Lung (tissue), 17 donors: ENCODE measurements at places on chromosomes 4 and X. TPM values are rescaled to one million over a fixed set of nuclear protein-coding genes. Genes with fewer than 3 reads are reported as not detected.
A peak's percentile ranks its signal among the peaks of the same experiment; 100 is the strongest.

DNA sequence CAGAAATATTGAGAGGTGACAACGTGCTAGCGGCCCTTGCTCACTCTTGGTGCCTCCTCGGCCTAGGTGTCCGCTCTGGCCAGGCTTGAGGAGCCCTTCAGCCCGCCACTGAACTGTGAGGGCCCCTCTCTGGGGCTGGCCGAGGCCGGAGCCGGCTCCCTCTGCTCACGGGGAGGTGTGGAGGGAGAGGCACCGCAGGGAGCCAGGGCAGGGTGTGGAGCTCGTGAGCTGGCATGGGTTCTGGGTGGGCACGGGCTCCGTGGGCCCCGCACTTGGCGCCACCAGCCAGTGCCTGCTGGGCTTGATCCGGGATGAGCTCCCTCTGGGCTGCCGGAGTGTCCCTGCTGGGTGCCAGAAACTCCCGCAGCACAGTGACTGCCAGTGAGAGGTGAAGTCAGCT, 16.0 kb upstream of the VAMP7 start:
- no peaks in the 10 kb centered on the region for H3K27me3 ChIP-seq
- H3K36me3 ChIP-seq = no peaks in the 10 kb centered on the region
- H3K4me1 ChIP-seq = no peaks in the 10 kb centered on the region
- DNase-seq = no peak

DNA sequence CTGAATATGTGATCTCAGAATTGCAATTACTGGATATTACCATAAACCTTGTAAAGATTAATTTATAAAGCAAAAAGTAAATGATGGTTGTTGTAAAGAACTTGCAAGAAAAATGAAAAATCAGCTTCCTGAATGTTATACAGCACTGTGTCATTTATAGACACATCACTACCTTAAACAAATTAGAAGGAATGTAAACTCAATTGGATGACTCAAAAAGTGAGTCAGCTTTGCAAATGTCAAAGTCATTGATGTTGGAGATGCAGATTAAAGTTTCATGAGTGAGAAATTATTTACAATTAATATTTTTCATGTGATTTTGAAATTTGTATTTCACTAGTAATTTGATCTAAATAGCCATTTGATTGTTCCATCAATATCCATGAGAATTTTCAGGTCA, 193.2 kb downstream of the RAPGEF2 start:
- no peak overlapping the region for H3K27ac ChIP-seq
- no peak for DNase-seq
- H3K27me3 ChIP-seq = no peaks in the 10 kb centered on the region
- no peaks in the 10 kb centered on the region for H3K4me1 ChIP-seq
- H3K4me3 ChIP-seq = no peak overlapping the region
- no peaks in the 10 kb centered on the region for H3K36me3 ChIP-seq

- H3K4me1 ChIP-seq = no peaks in the 10 kb centered on the region
- no peak overlapping the region for H3K27ac ChIP-seq
- no peak for DNase-seq
- no peak overlapping the region for H3K4me3 ChIP-seq
- no peaks in the 10 kb centered on the region for H3K36me3 ChIP-seq
These were observed 1676.4 kb downstream of the PCDH7 start for GRCh38 chr4:32396507-32397070.

Gene HPGD
- total RNA-seq = 144 TPM

Gene COL4A6
- 16.7 TPM for total RNA-seq

GRCh38 chr4:140028101-140028500, 125.9 kb downstream of the MAML3 start:
- H3K4me1 ChIP-seq = peaks cover 17% of the 10 kb centered on the region
- DNase-seq = no peak
- H3K36me3 ChIP-seq = no peaks in the 10 kb centered on the region
- H3K4me3 ChIP-seq = no peak overlapping the region
- H3K27me3 ChIP-seq = no peaks in the 10 kb centered on the region

- H3K36me3 ChIP-seq = no peaks in the 10 kb centered on the region
- H3K27ac ChIP-seq = no peak overlapping the region
- no peaks in the 10 kb centered on the region for H3K4me1 ChIP-seq
- H3K4me3 ChIP-seq = no peak overlapping the region
- DNase-seq = no peak
- H3K27me3 ChIP-seq = no peaks in the 10 kb centered on the region
These were observed 50.4 kb downstream of the ABLIM2 start for GRCh38 chr4:8108261-8108660.

- no peak for DNase-seq
- no peaks in the 10 kb centered on the region for H3K36me3 ChIP-seq
- no peaks in the 10 kb centered on the region for H3K4me1 ChIP-seq
- no peak overlapping the region for H3K4me3 ChIP-seq
- no peak overlapping the region for H3K27ac ChIP-seq
These were observed 43.1 kb upstream of the AFF2 start for GRCh38 chrX:148457279-148457678.

DNA sequence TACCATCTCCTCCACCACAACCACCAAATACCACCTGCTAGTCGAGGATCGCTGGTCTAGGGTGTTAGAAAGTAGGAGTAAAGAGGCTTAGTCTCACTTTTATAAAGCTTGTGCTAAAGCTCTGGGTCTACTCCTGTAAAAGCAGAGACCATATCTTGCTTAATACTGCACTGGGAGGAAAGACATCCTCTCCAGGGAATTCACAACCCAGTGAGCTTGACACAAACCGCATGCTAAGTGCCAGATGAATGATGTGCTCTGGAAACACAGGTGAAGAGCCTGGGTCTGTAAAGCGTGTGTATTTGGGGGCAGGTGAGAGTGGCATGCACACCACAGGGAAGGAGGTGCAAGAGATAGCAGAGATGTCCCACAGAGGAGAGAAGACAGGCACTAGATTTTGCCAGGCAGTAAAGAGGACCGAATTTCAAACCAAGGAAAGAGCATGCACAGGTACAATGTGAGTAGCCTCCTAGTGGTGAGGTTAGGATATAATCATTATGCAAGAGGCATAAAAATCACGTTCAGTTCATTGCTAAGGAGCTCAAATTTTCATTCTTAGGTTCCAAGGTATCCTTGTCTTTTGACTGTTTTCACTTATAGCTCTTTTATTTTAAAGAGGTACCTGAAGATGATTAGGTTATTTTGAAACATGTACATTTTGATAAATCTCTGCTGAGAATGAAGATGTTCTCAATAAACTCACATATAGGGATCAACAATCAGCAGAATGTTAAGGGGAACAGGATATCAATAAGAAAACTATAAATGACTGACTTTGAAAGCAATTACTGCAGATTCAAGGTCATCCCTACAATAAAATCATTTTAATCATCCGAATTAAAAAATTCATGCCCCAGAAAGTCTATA, 20.7 kb downstream of the TAPT1 start:
- H3K36me3 ChIP-seq = no peaks in the 10 kb centered on the region
- no peaks in the 10 kb centered on the region for H3K27me3 ChIP-seq
- peaks cover 4% of the 10 kb centered on the region for H3K4me1 ChIP-seq

DNA sequence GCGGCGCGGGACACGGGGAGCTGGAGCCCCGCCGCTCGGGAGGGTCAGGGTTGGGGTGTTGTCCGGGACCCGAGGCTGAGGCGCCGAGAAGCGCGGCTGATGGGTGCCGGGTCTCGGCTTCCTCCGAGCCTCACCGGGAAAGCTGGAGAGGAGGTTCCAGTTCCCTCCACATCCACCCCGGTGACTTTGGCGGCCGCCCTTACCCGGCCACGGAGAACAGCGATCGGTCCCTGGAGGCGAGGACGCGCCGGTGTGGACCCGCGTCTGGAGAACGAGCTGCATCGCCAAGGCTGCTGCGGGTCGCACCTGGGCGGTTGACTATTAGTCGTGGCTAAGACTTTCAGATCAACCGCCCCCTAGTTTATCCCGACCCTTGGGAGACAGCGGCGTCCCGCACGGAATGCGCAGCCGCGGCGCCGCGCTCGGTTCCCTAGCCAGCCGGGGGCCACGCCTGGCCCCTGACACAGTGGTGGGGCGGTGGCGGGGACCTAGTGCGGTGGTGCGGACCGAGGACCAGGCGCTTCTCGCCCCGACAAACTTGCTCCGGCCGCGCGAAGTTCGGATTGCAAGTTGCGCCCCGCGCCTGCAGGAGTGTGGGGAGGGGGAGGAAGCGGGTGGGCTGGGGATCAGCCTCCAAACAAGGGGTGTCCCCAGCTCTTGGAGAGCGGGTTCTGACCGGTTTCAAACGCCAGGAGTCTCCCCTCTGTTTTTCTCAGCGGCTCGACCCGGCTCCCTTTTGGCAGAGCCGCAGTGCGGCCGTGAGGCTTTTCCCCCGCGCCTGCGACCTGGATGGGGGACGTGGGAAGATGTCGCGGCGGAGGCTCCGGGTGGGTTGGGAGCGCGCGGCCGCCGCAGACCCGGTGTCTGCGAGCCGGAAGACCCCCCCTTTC, 568 bp downstream of the FHDC1 start:
- H3K4me1 ChIP-seq = peaks cover 4% of the 10 kb centered on the region
- H3K36me3 ChIP-seq = no peaks in the 10 kb centered on the region
- DNase-seq = peak; percentile 54

- no peaks in the 10 kb centered on the region for H3K27me3 ChIP-seq
- H3K36me3 ChIP-seq = no peaks in the 10 kb centered on the region
- DNase-seq = no peak
- H3K4me1 ChIP-seq = no peaks in the 10 kb centered on the region
- H3K4me3 ChIP-seq = no peak overlapping the region
These were observed 73.3 kb downstream of the PRPS1 start for GRCh38 chrX:107701493-107702121.

Gene LDB2
- 147 TPM for total RNA-seq

Gene DCAF12L1
- not detected for total RNA-seq

Gene SSX3
- total RNA-seq = not detected

- no peaks in the 10 kb centered on the region for H3K36me3 ChIP-seq
- no peak overlapping the region for H3K27ac ChIP-seq
- no peaks in the 10 kb centered on the region for H3K4me1 ChIP-seq
- H3K4me3 ChIP-seq = no peak overlapping the region
- DNase-seq = no peak
These were observed 26.5 kb upstream of the TRO start for GRCh38 chrX:54894159-54894558.

Gene TMPRSS11F
- total RNA-seq = not detected

- H3K27me3 ChIP-seq = peaks cover 6% of the 10 kb centered on the region
- no peaks in the 10 kb centered on the region for H3K36me3 ChIP-seq
- no peak for DNase-seq
- H3K27ac ChIP-seq = no peak overlapping the region
- H3K4me1 ChIP-seq = no peaks in the 10 kb centered on the region
These were observed 276.8 kb downstream of the ZNF674 start for GRCh38 chrX:46268412-46268811.

- DNase-seq = no peak
- no peak overlapping the region for H3K27ac ChIP-seq
- no peaks in the 10 kb centered on the region for H3K36me3 ChIP-seq
- peaks cover 2% of the 10 kb centered on the region for H3K27me3 ChIP-seq
These were observed 12.7 kb downstream of the FGFBP1 start for GRCh38 chr4:15925830-15926229.

Gene SPANXN4
- total RNA-seq = not detected

Gene TMEM31
- 0.65 TPM for total RNA-seq

DNA sequence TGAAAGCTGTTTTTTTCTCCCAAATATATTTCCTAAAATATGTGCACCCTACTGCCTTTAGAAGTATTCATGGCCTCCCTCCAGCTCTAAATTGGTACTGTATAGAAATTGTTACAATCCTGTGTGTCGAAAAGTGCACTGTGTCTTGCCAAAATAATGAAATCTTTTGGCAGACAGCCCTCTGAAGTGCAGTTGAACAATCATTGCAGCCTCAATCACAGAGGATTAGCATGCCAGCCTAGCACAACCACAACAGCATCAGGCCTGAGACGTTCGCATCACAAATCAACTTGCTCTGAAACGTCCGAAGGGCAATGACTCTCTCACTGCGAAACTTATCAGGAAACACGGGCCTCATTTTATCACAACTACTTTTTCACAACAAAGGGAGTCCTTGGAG, 99.0 kb downstream of the ANOS1 start:
- no peaks in the 10 kb centered on the region for H3K36me3 ChIP-seq
- no peak overlapping the region for H3K27ac ChIP-seq
- no peak for DNase-seq
- peaks cover 37% of the 10 kb centered on the region for H3K27me3 ChIP-seq

DNA sequence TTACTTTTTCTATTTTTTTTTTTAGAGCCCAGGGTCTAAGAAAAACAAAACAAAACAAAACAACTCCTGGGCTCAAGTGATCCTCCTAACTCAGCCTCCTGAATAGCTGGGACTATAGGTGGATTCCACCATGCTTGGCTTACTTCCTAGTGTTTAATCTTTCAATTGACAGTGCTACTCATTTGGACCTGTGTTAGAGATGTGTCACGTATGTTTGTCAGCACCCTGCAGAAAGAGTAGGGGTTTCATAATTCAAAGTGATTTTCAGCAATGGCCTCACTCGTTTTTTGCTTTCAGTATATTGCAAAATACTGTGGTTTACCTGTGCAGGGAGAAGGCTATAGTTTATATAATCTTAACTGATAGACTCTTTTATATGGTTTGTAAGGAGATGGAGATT, 71.6 kb upstream of the TEX13D start:
- DNase-seq = no peak
- no peak overlapping the region for H3K27ac ChIP-seq
- H3K4me1 ChIP-seq = peaks cover 2% of the 10 kb centered on the region
- H3K4me3 ChIP-seq = no peak overlapping the region
- H3K36me3 ChIP-seq = no peaks in the 10 kb centered on the region
- H3K27me3 ChIP-seq = no peaks in the 10 kb centered on the region

DNA sequence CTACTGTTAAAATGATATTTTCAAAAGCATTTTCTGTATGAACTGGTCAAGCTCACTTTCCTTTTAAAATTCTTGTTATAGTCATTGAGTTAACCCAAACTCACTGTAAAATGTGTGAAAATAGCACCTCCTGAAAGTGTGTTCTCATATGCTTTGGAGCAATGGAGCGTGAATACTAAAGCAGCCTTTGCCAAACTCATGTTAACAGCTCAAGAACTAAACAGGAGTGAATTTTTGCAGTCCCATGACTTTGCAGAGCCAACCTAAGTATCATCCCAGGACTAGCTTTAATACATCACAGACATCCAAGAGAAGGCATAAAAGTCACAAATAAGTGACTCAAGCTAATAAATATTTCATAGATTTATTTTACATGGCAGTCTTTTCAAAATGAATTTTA, 2.3 kb downstream of the AMMECR1 start:
- H3K4me3 ChIP-seq = no peak overlapping the region
- H3K27ac ChIP-seq = no peak overlapping the region
- no peak for DNase-seq
- no peaks in the 10 kb centered on the region for H3K36me3 ChIP-seq
- H3K4me1 ChIP-seq = no peaks in the 10 kb centered on the region
- no peaks in the 10 kb centered on the region for H3K27me3 ChIP-seq

- no peak overlapping the region for H3K27ac ChIP-seq
- no peaks in the 10 kb centered on the region for H3K27me3 ChIP-seq
- H3K4me3 ChIP-seq = no peak overlapping the region
These were observed 44.6 kb upstream of the ANKRD50 start for GRCh38 chr4:124757126-124757525.

Gene TBC1D8B
- 20.2 TPM for total RNA-seq
